ENCODE measurements at places on chromosomes 1 and 21.

DNA sequence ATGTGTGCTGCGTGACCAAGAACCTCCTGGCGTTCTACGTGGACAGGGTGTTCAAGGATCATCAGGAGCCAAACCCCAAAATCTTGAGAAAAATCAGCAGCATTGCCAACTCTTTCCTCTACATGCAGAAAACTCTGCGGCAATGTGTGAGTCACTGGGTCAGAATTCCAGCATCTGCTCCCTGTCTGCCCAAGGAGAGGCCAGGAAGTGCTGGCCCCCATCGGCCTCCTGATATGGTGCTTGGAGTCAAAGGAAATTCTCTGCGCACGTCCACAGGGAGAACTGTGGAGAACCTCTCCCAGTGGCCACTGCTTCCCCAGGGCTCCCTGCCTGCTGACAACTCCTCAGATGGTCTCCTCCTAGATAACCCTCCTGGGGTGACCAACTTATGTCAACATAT, 25.6 kb upstream of the IL20 start:
- no peak for DNase-seq

- no peak for DNase-seq
These were observed 56.1 kb downstream of the GADD45A start for GRCh38 chr1:67741121-67741520.

DNA sequence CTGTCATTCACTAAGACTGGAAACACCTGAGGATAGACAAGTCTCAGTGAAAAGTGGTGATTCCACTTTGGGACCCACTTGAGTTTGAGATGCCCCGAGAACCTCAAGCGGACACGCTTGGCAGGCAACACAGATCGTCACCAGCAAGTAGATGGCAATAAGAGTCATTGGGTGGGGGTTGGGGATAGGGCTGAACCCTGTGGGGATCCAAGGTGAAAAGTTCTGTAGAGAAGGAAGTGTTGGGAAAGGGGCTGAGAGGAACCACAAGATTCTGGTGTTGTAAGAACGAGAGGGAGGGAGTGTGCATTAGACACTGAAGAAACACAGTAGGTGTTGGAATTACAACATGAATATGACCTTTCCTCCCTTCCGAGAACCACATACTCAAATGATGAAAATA, 45.4 kb upstream of the TDRD10 start:
- no peak for DNase-seq

- DNase-seq: no peak
These were observed 73.0 kb downstream of the ATG4C start for GRCh38 chr1:62856960-62857359.

- no peak for DNase-seq
These were observed 69.8 kb downstream of the TNR start for GRCh38 chr1:175673371-175674150.

DNA sequence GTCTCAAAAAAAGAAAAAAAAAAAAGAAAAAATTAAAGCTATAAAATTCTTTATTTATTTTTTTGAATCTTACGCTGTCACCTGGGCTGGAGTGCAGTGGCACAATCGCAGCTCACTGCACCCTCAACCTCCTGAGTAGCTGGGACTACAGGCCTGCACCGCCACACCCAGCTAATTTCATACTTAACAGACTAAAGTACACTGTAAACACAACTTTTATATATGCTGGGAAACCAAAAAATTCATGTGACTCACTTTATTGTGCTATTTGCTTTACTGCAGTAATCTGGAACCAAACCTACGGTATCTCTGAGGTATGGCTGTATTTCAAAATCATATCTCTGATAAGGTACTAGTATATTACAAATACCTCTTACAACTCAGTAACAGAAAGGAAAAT, 40.3 kb downstream of the HSF2BP start:
- DNase-seq: no peak

- no peak for DNase-seq
These were observed 433.6 kb upstream of the ZP4 start for GRCh38 chr1:238324211-238324864.

GRCh38 chr21:41632748-41633475, 125.0 kb upstream of the TMPRSS2 start:
- DNase-seq: no peak

- DNase-seq: no peak
These were observed 4.2 kb upstream of the PRXL2B start for GRCh38 chr1:2582391-2582790.

GRCh38 chr1:64981601-64982533, 15.5 kb upstream of the JAK1 start:
- DNase-seq: no peak

DNA sequence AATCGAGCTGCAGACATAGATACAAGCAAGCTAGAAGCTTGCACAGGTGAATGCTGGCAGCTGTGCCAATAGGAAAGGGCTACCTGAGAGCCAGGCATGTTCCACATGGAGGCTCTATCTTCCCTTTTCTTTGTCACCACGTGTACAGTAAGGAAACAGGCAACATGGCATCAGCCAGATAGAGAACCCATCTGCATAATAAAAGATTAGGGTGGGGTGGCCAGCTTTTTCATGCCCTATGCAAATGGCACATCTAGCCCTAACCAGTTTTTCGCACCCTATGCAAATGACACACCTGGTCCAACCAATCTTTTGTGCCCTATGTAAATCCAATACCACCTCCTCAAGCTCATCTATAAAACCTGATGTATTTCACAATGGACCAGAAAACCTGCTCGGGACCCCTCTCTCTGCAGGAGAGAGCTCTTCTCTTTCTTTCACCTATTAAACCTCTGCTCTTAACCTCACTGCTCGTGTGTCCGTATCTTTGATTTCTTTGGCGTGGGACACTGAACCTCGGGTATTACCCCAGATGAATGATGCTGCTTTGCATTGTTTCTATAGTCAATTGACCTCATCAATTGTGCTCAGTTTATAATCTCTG, 93.9 kb downstream of the SLC30A10 start:
- no peak for DNase-seq

DNA sequence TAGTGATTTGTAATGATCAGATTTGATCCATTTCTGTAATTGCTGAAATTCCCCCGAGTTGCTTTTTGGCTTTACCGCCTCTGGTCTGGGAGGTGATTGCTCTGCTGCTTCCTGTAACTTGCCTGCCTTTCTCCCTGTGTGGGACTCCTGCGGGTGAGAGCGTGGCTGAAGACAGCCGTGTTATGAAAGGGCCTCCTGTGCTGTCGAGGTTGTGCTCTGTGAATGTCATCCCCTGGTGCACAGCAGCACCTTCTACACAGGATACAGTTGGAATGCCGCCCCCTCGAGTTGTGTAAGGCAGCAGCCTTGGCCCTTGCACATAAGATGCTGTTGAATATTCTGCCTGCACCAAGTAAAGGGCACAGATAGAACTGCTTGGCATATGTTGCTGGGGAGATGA, 5.9 kb downstream of the SOD1 start:
- DNase-seq: no peak

GRCh38 chr1:230651235-230651634, 9.0 kb downstream of the COG2 start:
- no peak for DNase-seq

- DNase-seq: no peak
These were observed 24.9 kb downstream of the HSPG2 start for GRCh38 chr1:21912038-21912758.

GRCh38 chr1:24047110-24047477, 64.8 kb downstream of the MYOM3 start:
- DNase-seq: no peak

DNA sequence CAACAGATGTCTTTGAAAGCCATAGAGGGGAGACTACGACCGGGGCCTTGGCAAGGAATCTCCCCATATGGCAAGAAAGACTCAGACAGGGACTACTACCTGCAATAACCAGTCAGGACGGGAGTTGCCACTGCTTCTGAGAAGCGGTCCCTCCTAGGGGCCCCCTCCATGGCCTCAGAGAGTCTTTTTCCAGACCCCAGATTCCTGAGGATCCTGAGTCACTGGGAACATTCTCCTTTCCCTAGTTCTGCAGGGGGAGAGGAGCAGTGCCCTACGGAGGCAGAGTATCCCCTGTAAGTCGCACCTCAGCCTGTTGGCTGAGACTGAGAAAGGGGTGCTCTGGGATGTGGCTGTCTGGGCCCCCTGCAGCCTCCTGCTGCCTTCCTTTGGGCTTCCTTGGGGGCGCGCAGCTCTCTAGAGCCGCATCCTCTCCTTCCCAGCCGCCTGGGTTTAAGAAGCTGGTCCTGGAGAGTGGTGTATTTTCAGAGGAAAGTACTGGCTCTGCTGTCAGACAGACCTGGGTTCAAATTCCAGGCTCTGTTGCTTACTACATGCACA, 7.8 kb downstream of the GLIS1 start:
- DNase-seq: no peak

DNA sequence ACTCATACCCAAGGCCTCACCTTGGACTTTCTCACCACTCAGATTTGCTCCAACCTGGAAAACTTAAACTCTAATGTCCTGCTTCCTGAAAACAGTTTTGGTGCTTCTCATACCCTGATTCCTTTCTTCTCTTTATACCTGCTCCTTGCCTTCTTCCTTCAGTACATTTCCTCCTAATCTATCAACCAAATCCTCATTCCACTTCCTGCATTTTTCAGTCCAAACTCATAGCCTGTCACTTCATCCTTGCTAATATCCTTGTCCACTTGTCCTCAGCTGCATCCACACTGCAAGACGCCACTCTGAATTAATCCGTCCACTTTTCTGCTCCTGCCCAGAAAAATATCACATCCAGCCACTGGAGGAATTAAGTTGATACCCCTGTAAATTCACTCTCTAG, 25.9 kb downstream of the PPP1R15B start:
- no peak for DNase-seq

DNA sequence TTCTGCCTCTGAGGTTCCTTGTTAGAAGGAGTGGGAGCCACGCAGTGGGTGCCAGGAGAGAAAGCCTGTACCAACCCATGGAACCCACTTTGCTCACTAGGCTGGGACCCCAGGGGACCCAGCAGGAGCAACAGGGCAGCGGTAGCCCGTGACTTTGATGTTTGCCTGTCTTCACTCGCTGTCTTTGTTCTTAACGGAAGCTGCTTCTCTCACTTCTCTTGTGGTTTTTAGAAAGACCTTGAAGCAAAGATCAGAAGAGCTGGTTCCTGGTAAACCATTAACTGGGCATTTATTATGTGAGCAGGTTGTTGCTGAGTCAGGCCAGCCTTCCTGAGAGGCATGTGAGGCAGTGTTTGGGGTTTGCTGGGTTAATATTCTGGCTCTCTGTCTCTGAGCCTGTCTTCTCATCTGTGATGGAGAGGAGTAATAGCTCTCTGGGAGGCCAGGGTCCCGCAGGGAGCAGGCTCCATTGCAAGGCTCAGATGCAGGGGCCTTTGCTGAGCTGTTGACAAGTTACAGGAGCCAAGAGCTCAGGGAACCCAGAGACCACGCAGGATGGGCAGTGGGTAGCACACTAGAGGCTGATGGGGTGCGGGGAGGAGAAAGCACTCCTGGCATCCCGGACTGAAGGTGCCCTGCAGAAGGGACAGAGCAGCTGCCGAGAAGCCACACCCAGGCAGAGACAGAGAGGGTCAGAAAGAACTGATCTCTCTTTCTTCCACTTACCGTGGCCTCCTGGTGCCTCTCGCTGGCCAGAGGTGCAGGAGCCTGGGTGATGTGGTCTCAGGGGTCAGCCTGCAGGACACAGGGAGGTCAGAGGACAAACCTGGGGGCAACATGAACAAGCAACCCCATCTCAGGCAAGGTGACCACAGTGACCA, 367.5 kb upstream of the C1orf174 start:
- no peak for DNase-seq

DNA sequence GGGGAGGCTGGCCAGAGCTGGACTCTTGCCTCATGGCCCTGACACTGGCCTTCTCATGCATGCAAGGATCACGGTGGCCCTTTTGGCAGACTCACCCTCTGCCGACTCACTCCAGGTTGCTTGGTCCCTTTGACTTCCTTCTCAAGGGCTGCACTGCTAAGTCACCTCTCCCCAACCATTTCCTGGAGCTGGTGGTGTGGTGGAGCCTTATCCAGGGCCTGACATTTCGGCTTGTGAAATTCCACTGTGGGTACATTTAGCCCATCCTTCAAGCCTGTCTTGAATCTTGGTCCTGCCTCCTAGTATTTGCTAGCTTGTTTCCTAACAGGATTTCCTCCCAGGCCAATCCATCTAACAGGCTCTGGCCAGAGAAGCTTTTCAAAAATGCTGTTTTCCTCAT, 52.6 kb upstream of the JUN start:
- no peak for DNase-seq

- no peak for DNase-seq
These were observed 126.9 kb upstream of the SLC35F3 start for GRCh38 chr1:233777566-233777965.

GRCh38 chr1:180169640-180170195, 15.0 kb downstream of the QSOX1 start:
- no peak for DNase-seq

- DNase-seq: no peak
These were observed 16.2 kb upstream of the MARK1 start for GRCh38 chr1:220511785-220512184.

DNA sequence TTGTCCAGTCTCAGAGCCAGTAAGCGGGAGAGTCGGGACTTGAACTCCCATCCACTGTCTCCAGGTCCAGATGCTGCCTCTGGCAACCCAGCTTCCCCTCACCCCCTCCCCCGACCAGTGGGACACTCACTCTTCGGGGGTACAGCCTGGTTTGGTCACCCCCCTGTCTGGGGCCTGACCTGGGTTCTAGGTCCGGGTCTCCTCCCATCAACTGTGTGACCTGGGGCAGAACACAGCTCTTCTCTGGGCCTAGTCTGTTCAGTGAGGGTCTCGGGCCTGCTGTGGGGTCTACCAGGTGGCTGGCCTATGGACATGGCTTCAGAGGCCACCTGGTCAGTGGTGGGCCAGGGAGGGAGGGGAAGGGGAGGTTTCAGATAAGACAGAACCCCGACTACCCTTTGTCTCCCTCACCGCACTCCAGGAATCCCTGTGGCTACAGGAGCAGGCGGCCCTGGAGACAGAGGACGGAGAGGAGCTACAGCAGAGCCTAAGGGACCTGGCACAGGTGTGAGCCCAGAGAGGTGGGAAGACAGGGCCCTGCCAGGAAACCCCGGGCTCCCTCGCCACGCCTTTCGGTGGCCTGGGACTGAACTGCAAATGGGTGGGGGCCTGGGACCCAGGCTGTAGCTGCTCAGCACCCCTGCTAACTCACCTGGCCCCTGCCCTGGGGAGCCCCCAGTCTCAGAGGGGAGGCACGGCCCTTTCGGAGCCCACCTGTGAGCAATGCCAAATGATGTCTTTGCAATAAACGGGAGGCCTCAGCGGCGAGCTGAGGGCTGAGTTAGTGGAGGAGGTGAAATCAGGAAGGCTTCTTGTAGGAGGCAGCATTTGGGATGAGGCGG, 4.1 kb upstream of the NBPF3 start:
- no peak for DNase-seq
